PC-9 (cell line): ENCODE measurements at places on chromosomes 7 and 10. TPM values are rescaled to one million over a fixed set of nuclear protein-coding genes. Genes with fewer than 3 reads are reported as not detected.

PROSER2 gene
- total RNA-seq = 66.6 and 87.5 TPM in 2 replicates

TMEM236 gene
- 0.20 and 0.24 TPM in 2 replicates for total RNA-seq

DNA sequence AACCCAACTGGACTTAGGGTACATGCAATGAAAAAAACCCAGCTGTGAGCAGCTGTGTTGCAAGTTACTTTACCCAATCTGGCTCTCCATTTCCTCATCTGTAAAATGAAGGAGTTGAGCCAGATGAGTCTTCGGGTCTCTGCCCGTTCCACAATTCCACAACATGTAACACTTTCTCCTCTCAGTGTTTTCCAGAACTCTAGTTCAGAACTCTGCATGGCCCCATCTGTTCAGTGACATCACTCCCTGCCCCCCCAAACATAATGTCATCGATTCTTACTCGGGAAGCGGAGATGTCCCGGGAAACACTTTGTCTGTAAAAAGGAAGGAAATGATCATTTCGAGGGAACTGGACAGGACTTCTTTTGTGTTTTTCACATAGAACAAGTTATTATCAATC, 2.5 kb downstream of the SH3PXD2A start:
- H3K27ac ChIP-seq = no peak overlapping the region
- H3K36me3 ChIP-seq = no peaks in the 10 kb centered on the region
- no peaks in the 10 kb centered on the region for H3K27me3 ChIP-seq
- no peak for DNase-seq

GRCh38 chr7:159116581-159117339, 27.9 kb downstream of the VIPR2 start:
- no peaks in the 10 kb centered on the region for H3K4me1 ChIP-seq
- H3K4me3 ChIP-seq = no peak overlapping the region
- DNase-seq = no peak
- peaks cover 100% of the 10 kb centered on the region for H3K27me3 ChIP-seq

- H3K27me3 ChIP-seq = no peaks in the 10 kb centered on the region
- peaks cover 3% of the 10 kb centered on the region; the same call in 1 of the 2 replicates for H3K36me3 ChIP-seq
- H3K27ac ChIP-seq = no peak overlapping the region
- no peak overlapping the region for H3K4me3 ChIP-seq
- peaks cover 5% of the 10 kb centered on the region for H3K4me1 ChIP-seq
- DNase-seq = no peak
These were observed 9.1 kb downstream of the TRIM56 start for GRCh38 chr7:101094376-101094775.
